ENCODE measurements at places on chromosomes 7 and 10.

- no peak for DNase-seq
Observed at GRCh38 chr7:73560109-73560835, 2.8 kb upstream of the BCL7B start.

GRCh38 chr7:65342723-65343629, 30.7 kb upstream of the ZNF92 start:
- no peak for DNase-seq

- DNase-seq = no peak
Observed at GRCh38 chr7:81611040-81611439, 158.8 kb downstream of the HGF start.

- DNase-seq = no peak
Observed at GRCh38 chr7:84422790-84423189, 228.2 kb upstream of the SEMA3A start.

DNA sequence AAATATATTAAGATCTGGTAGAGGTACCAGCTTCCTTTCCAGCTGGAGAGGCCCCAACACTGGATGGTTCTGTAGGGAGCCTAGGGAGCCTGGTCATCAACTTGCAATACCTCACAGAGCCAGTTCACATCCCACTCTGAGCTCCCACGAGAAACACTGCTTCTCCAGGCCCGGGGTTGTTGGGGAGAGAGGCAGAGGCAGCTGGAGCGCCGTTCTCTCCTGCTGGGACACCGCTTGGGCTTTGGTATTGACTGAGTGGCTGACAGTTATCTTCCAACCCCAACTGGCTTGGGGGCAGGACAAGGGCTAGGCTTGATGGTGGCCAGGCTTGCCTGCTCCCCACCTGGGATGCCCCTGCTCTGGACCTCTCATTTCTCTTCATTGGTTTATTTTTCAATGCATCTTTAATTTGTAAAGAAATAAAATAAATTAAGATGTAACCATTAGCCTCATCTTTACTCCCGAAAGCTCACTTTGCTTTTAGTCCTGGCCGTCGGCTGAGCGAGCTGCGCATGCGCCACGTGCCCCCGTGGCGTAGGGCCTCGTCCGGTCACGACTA, 10.0 kb upstream of the CHCHD1 start:
- peak; percentile 55 for DNase-seq

- DNase-seq = no peak
Observed at GRCh38 chr10:65042496-65042895, 1521.3 kb downstream of the REEP3 start.

- DNase-seq = no peak
Observed at GRCh38 chr7:92404170-92404614, 43.1 kb upstream of the GATAD1 start.

GRCh38 chr10:101625821-101626412, 37.8 kb downstream of the DPCD start:
- no peak for DNase-seq

All from activated CD4-positive, CD25-positive, alpha-beta regulatory T cell treated with anti-CD3 and anti-CD28 coated beads, Interleukin-2, amount 50 U/mL, for 16 hours (primary cell).